ENCODE measurements at places on chromosomes 2 and 18.

DNA sequence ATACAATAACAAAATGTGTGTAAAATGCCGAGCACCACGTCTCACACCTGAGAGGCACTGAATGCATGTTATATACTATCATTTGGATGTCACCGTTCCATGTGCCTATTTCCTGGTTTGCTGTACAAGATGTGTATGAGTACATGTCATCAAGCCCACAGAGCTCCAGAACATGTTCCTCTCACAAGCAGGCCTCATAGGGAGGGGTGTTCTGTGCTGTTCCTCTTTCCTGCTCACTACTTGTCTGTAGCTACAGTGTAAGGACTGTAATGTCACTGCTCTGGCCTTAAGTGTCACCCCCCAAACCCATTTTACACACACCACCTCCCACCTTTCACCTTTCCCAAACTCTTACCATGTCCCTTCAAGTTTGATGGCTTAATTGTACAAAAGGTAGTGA, 1.8 kb downstream of the AFF3 start:
- DNase-seq = peak; percentile 45

- DNase-seq = no peak
Measured at GRCh38 chr2:71686781-71687180, 233.4 kb downstream of the DYSF start.

DNA sequence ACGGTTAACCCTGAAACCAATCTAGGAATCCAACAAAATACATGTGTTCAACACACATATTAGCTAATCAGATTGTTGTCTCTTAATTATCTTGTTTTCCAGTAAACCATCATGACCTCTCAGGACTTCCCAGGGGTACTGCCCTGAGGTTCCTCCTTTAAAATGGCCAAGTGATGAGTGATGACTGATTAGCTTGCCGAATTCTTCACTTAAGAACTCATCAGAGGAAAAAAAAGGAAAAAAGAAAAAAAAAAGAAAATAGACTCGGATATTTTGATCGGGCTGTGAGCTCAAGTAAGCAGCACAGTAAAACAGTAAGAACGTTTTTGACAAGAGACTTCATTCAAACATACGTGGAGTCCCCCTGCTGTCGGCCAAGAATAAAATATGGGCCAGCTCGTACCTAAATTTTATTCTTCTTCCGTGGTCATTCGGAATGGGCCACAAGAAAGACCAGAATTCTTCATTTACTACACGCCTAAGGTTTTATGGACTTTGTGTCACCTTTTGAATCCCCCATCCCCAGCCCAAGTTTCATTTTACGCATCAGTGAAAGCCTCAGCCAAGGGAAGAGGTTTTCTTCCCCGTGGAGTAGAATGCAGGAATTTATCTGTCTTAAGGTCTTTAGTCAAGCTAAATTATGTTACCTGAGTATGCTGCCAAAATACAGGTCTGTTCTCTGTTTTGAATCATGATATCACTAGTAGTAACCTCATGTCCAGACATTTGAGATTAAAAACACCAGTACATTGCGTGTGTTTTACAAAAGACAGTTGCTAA, 40.5 kb downstream of the COLEC12 start:
- no peak for DNase-seq

- DNase-seq = no peak
Measured at GRCh38 chr2:143553261-143553660, 424.0 kb downstream of the ARHGAP15 start.

- no peak for DNase-seq
Measured at GRCh38 chr2:102603904-102604303, 15.4 kb upstream of the SLC9A2 start.

GRCh38 chr2:35294636-35295263, 1060.8 kb upstream of the CRIM1 start:
- no peak for DNase-seq

GRCh38 chr18:23835506-23835905, 146.3 kb downstream of the LAMA3 start:
- DNase-seq = no peak

DNA sequence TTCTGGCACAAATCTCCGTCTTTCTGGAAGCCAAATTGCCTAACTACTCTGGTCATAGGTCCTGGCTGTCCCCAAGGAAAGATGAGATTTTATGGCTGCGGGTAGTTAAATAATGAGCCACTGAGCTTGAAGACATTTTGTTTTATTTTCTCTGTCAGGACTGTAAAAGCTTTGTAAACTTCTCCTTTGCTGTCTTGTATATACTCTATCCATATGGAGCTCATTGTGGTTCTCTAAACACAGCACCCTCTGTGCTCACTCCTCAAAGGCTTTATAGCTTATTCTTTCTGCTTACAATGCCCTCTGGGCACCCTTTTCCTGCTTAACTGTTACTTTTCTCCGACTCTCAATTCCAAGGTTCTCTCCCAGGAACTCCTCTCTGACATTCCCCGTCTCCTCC, 209.1 kb downstream of the CMPK2 start:
- DNase-seq = no peak

DNA sequence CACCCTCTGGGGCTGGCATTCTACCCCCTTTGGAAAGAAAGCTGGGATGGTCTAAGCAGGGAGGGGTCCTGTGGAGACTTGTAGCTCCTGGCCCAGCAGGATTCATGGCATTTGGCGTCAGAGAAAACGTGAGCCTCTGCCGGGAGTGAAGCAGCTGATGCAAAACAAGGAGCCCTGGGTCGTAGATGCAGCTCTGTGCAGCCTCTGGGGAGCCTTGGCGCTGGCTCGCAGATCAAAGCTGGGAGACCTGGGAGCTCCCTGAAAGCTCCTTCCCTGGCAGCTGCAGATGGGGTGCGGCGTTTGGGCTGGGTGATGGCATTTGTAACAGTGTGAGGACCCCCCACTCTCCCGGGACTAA, 148.3 kb downstream of the KLHL29 start:
- no peak for DNase-seq

- no peak for DNase-seq
Measured at GRCh38 chr2:24076849-24077534, 866 bp upstream of the SF3B6 start.

DNA sequence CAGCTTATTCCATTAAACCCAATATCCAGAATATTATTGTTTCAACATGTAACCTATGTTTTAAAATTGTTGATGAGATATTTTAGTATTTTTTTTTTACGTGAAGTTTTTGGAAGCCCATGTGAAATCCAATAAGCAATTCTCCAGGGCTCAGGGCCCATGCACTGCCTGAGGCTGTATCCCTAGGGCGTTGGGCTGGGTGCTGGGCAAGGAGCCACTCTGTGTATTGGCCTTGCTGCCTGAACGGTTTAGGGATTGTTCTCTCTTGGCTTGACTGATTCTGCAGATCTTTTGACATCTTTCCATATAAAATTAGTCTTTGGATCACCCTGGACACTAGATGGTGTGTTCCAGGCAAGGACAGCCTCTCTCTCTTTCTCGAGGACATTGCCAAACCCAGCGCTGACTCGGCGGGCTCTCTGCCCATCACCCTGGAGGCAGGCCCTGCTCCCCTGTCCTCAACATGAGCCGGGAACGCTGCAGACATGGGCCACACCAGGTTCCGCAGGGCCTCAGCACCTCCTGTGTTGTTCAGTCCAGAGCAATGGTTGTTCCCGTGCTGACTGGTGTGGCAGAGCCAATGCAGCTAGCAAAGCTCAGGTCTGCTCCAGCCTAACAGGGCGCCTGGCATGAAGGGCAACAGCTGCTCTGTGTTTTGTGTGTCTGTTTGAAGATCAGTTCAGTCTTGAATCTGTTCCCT, 163.0 kb downstream of the SEPTIN10 start:
- no peak for DNase-seq

DNA sequence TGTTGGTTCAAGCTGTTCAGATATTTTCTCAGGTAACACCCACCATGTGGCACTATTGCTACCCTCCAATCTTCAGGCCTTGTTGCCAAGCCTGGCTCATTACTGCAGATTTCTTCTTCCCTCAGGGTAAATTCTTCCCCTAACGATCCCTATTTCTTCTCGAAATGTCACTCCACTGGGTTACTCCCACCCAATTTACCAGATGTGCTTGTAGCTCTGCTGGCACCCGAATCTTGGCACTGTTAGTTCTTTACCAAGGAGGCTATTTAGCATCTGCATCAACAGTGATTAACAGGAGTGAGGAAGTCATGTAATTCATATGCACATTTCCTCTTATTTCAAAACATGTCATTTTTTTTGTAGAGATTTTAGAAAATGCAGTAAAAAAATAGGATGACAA, 217.1 kb upstream of the CYRIA start:
- no peak for DNase-seq

- no peak for DNase-seq
Measured at GRCh38 chr18:9058406-9058805, 44.1 kb upstream of the NDUFV2 start.

DNA sequence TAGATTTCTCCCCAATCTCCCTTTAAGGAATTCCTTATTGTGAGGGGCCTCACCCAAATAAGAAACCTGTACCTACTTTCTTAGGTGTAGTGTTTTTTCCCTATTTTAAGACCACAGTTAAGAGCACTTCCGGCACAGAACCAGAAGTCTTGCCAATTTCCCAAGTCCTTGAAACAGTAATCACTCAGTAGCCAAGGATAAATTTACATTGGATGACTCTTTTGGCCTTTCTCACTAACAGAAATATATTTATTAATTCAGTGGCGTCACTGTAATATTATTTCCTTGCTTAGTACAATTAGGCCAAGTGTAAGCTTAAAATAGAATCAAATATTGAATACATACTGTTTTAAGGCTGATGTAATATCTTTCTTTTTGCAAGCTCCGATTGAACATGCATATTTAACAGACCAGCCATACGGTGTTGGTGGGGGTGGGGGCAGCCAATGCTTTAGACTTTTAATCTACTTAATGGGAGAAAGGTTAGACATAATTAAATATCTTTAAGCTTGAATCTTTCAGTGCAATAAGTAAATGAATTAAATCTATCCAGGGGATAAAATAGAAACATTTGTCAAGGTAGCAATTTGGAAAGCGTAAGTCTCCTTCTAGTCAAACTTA, 50.8 kb upstream of the ITGA6 start:
- no peak for DNase-seq

DNA sequence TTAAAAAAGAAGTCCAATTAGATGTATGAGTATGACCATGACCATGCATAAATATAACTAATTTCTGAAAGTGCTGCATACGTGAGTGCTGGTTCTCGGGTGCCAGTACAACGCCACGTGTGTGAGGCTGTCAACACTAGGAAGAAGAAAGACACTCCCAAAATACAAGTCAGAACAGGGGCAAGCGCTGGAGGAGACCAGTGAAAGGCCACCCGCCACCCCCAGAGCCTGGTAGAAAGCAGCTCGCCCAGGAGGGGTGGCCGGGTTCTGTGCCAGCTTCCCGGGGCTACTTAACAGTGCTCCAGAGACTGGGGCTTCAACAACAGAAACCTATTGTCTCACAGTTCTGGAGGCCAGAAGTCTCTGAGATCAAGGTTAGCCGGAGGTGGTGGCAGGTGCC, 147.6 kb downstream of the RTP5 start:
- no peak for DNase-seq

DNA sequence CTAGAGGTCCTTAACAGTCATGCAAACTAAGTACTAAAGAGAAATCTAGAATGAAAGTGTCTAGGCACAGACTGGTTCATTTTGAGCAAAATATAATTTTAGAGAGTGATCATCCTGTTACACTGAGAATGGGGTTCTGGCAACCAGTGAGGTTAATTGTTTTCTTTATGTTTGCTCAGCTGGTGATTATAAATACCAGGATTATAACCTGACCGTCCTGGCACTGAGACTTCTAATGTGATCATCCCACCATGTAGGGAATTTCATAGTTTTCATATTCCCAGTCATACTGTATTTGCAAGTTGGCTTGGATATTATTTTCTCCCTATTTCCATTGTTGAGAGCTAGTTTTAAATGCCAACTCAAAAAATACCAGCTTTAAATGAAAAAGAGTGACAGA, 852.5 kb upstream of the LRATD1 start:
- DNase-seq = no peak

DNA sequence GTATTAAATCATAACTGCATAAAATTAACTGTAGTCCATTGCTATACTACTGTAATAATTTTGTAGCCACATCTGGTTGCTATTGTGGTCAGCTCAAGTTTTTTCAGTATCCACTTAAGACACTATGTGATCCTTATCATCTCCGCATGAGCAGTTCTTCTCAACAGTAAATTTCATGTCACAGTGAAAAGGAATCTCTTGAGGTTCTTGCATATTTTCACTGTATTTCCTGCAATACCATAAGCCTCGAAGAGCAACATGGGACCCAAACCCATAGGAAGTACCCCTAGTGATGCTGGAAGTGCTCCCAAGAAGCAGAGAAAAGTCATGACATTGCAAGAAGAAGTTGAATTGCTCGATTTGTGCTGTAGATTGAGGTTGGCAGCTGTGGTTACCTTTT, 86.7 kb downstream of the LDLRAD4 start:
- no peak for DNase-seq

DNA sequence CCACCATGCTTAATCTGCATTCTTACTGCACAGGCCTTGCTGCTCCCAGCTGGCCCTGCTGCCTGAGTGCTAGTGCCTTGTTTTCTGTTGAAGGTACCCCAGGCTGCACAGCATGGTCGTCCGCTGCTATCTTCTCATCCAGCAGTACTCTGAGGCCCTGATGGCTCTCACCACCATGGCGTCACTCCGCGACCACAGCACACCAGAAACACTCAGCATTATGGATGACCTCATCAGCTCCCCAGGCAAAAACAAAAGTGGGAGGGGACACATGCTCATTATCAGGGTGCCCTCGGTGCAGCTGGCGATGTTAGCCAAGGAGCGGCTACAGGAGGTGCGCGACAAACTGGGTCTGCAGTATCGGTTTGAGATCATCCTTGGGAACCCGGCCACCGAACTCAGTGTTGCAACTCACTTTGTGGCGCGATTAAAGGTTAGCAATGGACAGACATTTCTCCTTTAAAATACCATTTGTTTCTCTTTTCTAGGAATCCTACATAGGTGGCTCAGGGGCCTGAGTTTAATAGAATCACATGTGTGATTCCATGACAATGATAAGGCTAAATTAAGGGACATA, 110.5 kb downstream of the ESCO1 start:
- no peak for DNase-seq

DNA sequence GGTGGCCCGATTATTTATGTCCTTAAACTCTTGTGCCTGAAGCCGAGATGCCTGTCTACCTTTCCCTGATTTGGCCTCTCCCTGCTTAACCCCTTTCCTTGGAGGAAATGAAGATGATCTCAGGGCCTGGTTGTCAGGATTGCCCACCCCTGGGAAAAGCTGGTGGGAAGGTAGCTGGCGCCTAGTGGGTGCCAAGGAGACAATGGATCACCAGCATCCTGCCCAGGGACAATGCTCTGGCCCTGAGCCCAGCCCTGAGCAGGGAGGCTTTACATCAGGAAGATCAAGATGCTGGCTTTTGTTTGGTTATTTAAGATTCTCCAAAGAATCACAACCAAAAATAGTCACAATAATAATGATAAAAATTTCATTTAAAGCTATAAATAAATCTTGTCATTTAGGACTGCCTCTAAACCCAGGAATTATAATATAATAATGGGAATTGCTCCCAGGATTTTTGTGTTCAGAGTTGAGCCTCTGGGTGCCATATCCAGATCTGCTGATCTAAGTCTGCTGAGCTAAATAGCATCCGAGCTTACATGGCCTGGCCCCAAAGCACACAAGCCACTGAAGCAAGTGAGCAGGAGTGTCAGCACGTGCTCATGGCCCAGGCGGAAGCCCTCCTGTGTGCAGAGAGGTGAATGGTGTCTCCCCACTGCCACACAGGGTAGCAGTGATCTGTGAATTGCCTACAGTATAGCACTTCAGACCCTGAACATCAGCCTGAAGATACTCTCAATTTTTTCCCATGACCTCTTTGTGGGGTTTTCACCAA, 57.8 kb upstream of the MAP3K20 start:
- no peak for DNase-seq

GRCh38 chr18:63963615-63964256, 6.1 kb upstream of the SERPINB8 start:
- peak; percentile 64 for DNase-seq

- DNase-seq = no peak
Measured at GRCh38 chr18:48800466-48800865, 150.3 kb downstream of the SMAD7 start.

- DNase-seq = peak; percentile 23
Measured at GRCh38 chr18:3016585-3017297, 3.8 kb upstream of the LPIN2 start.
